ENCODE measurements at places on chromosomes 7 and 10.

GRCh38 chr7:24965831-24966708 lies 13.9 kb downstream of the OSBPL3 start:
- DNase-seq, result peak; percentile 67

DNA sequence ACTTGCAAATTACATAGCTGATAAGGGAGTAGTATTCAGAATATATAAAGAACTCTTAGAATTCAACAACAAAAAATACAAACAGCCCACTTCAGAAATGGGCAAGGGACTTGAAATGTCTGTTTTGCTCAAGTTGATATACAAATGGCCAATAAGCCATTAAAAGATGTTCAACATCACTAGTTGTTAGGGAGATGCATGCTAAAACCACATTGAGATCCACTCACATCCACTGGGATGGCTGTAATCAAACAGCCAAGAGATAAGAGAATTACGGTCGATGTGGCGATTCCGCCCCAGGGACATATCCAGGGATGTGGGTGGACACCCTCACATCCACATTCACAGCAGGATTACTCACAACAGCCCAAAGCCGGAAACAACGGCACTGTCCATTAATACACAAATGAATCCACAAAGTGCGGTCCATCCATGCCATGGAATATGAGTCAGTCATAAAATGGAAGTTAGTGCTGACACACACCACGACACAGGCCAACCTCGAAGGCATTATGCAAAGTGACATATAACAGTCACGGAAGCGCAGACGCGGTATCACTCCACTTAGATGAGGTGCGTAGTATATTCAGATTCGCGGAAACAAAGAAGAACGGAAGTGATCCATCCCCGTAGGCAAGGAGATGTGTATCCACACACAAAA lies 227.8 kb downstream of the DNAJB6 start:
- DNase-seq, result no peak

DNA sequence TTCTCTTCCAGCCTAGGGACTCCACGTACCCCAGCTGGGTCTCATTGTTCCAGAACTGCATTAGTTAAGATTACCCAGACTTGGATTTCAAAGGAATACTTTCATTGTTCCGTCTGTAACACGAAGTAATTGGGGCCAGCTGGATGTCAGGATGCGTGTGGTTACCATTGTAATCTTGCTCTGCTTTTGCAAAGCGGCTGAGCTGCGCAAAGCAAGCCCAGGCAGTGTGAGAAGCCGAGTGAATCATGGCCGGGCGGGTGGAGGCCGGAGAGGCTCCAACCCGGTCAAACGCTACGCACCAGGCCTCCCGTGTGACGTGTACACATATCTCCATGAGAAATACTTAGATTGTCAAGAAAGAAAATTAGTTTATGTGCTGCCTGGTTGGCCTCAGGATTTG lies 21.0 kb downstream of the LRRC17 start:
- no peak for DNase-seq

- no peak for DNase-seq
These were observed 5.9 kb downstream of the HECW1 start for GRCh38 chr7:43118313-43118712.

DNA sequence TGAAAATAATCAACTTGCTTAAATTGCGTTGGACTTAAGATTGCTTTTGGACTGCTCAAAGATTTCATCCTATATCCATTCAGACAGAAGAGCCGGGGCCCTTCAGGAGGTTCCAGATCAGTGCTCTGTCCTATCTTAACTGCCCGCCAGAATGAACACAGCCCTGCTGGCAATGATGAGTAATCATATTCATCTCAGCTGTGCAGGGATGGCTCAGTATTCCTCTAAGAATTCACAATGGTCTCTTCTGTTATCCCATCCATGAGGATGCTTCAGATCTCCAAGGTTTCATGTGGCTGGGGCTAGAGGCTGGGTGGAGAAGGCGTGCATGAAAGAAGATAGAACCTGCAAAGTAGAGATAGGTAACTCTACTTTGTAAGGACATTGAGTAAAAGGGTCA lies 80.0 kb upstream of the NPVF start:
- DNase-seq, result no peak

DNA sequence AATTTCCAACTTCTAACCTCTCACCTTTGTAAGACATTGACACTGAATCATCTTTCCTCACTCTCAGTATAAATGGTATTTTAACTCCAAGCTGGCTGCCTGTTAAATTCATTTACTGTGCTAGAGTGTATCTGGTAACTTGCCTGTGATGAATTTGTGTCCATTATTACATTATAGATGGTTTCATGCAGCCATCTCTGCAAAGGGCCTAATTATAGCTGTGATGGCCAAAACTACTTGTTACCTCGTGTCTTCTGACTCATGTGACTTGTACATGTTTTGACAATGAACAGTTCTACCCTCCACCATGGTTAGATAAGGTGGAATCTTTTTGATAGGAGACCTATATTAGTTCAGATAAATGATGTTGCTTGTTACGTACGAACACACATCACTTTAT lies 392.0 kb downstream of the PAXIP1 start:
- no peak for DNase-seq

- DNase-seq, result no peak
These were observed 134.7 kb upstream of the GALNT17 start for GRCh38 chr7:70997261-70997660.

DNA sequence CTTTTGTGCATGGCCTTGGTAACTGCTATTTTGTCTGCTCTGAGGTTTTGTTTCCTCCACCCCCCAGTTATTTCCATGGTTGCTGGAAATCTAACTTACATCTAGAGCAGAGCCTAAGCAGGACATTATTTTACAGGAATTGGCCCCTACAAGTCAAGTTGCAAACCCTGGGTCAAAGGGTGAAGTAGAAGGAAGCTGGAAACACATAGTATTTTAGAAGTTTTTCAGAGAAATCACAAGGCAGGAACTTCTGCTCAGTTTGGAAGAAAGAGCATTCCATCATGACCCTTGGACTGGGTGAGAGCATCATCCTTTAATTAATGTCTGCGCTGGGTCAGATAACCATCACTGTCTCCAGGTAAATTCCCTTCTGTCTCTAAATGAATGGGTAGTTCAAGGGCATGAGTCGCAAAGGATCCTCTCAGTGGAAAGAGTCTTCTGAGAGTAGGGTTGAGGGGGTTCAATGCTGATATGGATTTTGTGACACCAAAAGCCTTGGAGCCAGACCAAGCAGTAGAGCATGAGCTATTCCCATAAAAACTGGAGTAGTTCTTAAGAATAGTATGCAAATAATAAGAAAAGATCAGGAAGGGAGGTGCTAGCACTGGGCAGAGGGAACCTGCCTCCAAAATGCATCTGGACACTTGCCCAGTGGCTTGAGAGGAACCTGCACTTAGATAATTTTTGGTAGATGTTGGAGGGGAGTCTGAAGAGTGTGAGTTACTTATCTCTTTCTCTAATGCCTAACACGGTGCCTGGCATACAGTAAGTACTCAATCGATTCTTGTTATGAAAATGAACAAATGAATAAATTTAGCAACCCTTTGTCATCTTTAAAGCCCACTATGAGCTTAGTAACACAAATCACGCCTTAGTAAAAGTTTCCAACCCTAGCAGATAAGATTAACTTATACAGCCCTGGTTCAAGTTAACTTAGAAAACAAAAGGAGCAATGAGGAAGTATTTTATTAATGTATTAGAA lies 160.6 kb upstream of the ADO start:
- no peak for DNase-seq

- peak; percentile 48 for DNase-seq
These were observed 766 bp upstream of the ZMYND11 start for GRCh38 chr10:134247-135131.

- DNase-seq, result no peak
These were observed 5.5 kb downstream of the ZNF503 start for GRCh38 chr10:75395932-75396630.

DNA sequence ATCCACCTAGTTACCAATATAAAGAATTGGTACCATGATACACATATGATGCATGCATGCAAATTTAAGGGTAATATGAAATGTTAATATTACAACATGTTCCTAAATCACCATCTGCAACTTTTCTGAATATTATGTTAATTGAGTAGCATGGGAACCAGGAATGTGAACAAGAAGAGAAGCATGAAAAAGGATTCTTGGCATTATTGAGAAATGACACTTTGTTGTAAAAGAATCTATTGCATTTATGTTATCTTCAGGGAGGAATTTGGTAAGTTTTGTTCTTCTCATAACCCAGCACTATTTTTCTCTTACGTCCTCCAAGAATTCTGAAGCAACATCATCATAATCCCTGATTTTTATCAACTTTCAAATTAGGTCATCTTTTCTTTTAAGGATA lies 159.9 kb upstream of the SLC25A13 start:
- DNase-seq, result no peak

DNA sequence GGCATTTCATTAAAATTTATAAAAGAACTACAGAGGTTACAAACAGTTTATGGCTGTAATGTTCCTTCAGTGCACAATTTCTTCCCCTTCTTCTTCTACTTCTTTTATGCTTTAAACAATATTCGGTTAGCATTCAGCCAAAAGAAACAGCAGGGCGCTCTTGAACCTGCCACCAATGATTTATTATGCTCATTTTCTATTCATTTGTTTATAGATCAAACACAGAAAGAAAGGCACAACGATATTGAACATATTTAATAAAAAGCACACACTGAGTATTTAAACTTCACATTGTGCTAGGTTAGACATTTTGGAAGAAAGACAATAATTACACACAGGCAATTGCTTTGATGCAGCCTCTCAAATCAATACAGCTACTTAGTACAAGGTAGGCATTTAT lies 1025.8 kb upstream of the LRRN3 start:
- DNase-seq, result no peak

DNA sequence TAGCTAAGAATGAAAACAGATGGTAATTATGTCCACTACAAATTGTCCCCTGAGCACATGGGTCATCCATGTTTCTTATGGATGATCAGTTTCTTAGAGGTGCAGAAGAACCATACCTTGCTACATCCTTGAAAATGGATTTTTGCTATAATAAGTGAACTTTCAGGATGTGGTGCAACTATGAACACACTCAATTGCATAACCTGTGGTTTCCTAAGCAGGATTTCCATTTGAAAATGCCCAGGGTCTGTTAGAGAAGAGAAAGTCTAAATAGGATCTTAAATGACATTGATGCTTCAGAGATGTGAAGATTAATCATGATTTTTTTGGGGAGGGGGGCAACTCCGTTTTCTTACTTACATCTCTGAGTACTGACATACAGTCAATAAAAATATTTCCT lies 39.6 kb upstream of the CACNB2 start:
- peak; percentile 36 for DNase-seq

DNA sequence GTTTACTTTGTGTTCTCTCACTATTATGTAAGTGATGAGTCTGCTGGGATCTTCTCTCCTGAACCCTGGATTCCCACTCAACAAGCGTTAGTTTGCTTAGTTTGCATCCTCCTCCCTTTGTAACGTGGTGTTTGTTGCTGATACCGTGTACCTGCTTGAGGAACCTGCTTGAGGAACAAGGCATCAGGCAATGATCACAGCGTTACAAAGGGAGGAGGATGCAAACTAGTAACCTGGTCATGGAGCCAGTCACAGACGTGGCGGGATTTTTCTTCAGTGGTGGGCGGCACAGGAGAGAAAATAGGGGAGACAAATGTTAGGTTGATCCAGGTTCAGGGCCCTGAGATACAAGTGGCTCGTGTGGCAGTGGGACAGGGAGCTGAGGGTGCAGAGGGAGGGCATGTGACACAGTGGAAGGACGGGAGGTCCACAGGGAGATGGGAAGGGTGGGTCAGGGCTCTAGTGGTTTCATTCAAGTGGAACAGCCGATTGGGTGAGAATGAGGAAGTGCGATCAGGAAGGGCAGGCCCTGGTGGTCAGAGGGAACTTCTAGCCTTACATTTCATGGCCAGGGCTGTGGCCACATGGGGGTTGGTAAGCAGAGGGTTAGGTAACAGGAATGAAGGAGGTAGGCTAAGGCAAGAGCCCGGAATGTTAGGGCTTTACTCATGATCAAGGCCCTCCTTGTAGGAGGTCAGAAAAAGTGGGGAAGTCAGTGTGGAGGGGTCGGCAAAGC lies 38.0 kb downstream of the SNX10 start:
- peak; percentile 61 for DNase-seq

GRCh38 chr10:85222300-85222699 lies 893.9 kb downstream of the CCSER2 start:
- DNase-seq, result no peak

- DNase-seq, result no peak
These were observed 47.4 kb downstream of the AFAP1L2 start for GRCh38 chr10:114356751-114357514.

DNA sequence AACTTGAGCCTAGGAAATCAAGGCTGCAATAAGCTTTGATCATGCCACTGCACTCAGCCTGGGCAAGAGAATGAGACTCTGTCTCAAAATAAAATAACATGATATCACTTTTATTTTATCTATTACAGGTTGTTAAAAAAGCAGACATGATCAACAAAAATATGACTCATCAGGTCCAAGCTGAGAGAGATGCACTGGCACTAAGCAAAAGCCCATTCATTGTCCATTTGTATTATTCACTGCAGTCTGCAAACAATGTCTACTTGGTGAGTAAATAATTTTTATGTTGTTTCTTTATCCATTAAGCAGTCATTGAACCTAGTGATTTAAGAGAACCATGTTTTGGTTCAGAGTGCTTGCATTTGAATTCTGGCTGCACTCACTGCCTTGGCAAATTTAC lies 3.3 kb downstream of the MASTL start:
- no peak for DNase-seq

GRCh38 chr7:18019555-18019954 lies 8.1 kb downstream of the PRPS1L1 start:
- DNase-seq, result no peak

GRCh38 chr10:60597513-60597912 lies 180.8 kb upstream of the CDK1 start:
- DNase-seq, result no peak

DNA sequence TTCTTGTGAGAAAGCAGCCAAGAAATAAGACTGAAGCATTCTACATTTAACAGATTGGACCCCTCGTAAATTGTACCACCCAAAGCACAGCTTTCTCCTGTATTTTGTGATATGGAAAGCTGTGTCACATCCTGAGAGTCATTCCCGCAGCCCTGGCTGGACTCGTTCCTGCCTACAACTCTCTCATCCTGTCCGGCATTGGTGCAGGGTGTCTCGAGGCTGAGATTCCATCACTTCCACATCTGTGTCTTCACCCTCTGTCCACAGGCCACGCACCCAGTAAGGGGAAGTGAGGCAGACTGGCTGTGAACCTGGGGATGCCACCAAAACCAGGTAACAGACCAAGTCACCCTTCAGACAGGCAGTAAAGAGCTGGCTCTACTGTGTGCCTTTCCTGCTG lies 146.2 kb upstream of the KLF6 start:
- no peak for DNase-seq

Data from hematopoietic multipotent progenitor cell treated with erythropoietin and hydrocortisone succinate and interleukin-3 and kit ligand, for 6 days (in vitro differentiated cells).